ENCODE measurements at places on chromosomes 11 and 22.
A peak's percentile ranks its signal among the peaks of the same experiment; 100 is the strongest.

DNA sequence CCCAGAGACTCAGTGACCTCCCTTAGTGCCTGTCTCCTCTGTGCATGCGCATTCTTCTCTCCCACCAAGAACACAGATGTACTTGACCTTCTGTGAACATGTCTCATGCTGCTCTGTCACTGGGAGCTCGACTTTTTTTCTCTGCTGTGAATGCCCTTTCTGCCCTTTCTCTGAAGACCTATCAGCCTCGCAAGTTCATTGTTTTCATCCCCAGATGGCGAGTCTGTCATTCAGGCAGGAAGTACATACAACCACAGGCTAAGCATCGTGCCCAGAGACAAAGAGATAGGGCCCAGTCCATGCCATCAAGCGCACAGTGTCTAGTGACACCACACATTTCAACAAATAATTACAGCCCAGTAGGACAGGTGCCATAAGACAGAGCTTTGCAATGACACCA lies 50.4 kb upstream of the RAB1B start:
- DNase-seq, result peak; percentile 31

DNA sequence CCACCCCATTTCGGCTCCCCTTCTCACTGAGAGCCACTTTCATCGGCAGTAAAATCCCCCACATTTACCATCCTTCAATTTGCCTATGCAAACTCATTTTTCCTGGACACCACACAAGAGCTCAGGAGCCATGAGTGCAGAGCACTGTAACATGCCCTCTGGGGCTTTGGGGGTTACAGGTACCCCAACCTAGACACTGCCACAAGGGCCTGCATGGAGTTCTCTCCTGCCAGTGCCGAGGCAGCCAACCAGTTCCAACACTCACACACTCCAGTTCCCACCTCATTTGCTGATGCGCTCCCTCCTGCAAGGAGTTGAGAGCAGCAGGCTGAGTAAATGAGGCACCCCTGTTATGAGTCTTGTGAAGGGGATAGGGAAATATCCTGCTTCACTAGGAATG lies 76.1 kb downstream of the SMCO4 start:
- DNase-seq, result no peak

GRCh38 chr11:110338684-110339083 lies 42.3 kb upstream of the RDX start:
- DNase-seq, result no peak

DNA sequence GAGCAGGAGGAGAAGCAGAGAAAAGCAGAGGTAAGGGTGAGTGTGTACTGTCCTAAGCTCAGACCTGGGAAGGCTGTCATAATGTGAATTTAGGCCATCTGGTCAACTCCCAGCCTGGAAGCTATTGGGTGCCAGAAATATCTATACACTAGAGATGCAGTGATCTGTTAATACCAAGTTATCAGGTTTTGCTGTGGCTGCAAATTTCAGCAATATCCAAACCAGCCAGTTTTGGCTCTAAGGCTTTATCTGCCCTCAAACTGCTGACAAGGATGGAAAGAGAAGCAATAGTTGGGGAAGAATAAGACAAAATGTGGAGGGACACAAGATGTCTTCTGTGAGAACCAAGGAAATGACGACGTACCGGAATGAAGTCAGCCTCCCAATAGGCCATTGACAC lies 62.9 kb downstream of the CYB5R2 start:
- no peak for DNase-seq

- DNase-seq, result peak; percentile 77
These were observed 14.2 kb downstream of the PRR33 start for GRCh38 chr11:1877211-1878136.

DNA sequence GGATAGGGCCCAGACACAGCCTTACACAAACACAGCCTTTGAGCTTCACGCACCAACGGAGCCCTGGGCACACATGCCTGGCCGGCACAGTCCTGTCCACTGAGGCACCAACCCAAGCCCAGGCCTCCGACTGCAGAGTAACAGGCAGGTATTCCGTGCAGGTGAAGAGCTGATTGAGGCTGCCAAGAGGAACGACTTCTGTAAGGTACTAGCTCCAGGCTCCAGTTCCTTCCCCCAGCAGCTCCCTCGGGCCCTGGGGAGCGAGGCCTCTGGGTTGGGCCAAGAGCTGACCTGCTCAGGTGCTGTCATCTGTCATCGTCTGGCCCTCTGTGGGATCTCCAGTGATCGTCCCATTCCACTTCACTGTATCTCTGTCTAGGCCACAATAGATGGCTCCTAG lies 3.2 kb upstream of the MDK start:
- DNase-seq, result no peak

DNA sequence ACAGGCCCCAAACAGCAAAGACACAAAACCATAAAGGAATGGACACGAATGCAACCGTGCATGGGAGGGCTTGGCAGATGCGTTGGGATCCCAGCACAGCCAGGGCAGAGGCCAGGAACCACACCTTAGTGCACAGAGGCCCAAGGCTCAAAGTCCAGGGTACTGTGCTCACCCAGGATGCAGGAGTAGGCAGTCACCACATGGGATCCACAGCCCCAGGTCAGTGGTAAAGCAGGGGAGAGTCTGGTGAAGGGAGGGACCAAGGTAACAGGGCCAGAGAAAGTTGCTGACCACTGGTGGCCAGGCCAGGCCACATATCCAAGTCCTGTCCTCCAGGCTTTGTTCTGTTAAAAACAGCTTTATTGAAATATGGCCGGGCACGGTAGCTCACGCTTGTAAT lies 6.5 kb upstream of the CERK start:
- DNase-seq, result no peak

All from coronary artery (tissue), 2 donors.